T47D (cell line): ENCODE measurements at places on chromosomes 5 and 9.

DNA sequence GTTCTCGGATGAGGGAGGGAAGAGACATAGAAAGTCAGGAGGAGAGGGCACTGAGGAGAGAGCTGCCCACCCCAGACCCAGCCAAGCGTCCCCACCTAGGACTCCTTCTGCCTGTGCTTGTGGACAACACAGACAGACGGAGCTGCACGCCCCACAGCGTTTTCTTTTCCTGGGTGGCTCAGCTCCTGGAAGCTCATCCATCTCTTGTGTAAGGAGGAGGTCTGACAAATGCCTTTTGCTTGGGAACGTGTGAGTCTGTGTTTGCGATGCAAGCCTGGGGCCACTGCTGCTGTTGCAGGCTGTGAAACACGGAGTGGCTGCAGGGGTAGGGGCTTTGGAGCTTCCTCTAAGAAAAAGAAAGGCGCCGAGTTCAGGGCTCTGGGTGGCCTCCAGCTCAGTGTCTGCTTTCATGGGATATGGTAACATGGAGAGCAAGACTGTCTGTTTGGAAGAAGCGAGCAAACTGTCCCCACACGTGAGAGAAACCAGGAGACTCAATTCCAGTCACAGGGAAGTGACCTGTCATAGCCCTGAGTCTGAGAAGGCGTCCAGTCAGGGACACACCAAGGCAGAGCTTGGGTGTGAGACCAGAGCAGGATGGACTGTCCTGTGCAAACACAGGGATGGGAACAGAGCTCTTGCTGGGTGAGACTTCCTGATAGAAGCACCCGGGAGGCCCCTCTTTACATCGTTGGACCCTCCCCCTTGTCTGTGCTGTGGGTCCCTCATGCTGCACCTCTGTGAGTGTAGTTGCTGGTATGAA lies 42.7 kb downstream of the GADD45G start:
- no peak for DNase-seq

- DNase-seq = no peak
Measured at GRCh38 chr9:123763910-123764588, 165.9 kb downstream of the DENND1A start.

- DNase-seq = no peak
Measured at GRCh38 chr5:169354263-169354662, 53.3 kb upstream of the SLIT3 start.

- DNase-seq = no peak
Measured at GRCh38 chr9:102185371-102185770, 446.9 kb upstream of the GRIN3A start.

- no peak for DNase-seq
Measured at GRCh38 chr5:145396888-145397287, 438.3 kb downstream of the PRELID2 start.

DNA sequence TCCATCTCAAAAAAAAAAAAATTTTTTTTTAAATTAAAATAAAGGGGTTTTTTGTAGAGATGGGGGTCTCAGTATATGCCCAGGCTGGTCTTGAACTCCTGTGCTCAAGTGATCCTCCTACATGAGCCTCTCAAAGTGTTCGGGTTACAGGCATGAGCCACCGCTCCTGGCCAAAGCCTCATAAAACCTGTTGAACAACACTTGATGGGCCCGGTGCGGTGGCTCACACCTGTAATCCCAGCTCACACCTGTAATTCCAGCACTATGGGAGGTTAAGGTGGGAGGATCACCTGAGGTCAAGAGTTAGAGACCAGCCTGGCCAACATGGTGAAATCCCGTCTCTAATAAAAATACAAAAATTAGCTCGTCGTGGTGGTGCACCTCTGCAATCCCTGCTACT lies 7.7 kb upstream of the NPM1 start:
- no peak for DNase-seq

- DNase-seq = no peak
Measured at GRCh38 chr5:68317646-68318045, 102.1 kb downstream of the PIK3R1 start.

DNA sequence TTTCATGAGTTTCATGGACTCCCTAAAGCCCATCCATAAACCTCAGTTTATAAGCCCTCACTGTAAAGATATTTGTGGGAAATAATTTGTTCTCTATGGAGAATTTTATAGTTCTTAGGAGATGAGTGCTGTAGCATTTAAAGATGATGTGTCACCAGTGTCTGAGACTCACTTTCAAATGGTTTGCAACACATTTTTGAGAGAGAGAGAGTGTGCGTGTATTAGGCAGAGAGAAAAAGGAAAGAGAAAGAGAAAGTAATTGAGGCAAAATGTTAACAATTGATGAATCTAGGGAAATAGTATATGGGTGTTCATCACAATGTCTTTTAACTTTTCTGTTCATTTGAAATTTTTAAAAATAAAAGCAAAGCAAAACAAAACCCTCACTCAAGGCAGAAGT lies 479.0 kb downstream of the ZSWIM6 start:
- DNase-seq = no peak

DNA sequence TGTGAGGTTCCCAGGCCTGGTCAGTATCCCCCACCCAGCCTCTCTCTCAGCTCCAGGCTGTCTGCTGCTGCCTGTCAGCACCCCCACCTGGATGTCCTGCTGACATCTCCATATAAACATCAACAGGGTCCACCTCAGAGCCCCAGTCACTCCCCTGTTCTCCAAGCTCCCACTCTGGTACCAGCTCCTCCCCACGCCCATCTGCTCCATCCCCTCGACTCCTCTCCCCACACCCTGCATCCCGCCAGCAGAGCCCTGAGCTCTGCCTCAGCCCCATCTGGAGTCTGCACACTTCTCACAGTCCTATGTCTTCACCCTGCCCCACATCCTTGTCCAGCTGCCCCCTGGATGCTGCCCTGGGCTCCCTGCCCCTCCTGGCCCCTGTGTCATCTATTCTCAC lies 67.7 kb upstream of the LRRTM2 start:
- no peak for DNase-seq

GRCh38 chr5:143101121-143101520 lies 302.4 kb downstream of the NR3C1 start:
- no peak for DNase-seq

DNA sequence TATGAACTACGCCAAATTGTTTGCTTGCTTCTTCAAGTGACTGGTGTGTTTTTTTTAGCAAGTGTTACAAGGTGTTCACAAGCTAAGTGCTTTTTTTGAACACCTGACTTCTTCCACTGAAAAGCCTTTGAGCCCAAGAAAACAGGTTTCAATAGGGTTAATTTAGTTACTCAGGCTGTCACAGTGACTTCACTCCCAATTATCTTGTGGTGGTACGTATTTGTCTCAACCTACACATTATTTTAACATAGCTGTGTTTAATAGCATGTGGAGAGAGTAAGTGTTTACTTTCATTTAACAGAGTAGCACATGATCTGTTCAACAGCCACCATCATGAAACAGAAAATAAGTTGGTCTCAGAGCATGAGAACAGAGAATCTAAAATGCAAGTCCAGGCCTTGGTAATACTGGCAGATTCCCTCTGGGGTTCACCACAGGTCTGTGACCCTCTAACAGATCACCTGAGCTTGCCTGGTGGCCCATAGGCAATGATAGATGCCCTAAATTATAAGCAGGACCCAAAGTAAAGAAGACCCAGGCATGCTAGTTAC lies 267.7 kb upstream of the SMARCA2 start:
- no peak for DNase-seq

GRCh38 chr5:67209141-67209771 lies 12.7 kb upstream of the CD180 start:
- DNase-seq = peak; percentile 68

DNA sequence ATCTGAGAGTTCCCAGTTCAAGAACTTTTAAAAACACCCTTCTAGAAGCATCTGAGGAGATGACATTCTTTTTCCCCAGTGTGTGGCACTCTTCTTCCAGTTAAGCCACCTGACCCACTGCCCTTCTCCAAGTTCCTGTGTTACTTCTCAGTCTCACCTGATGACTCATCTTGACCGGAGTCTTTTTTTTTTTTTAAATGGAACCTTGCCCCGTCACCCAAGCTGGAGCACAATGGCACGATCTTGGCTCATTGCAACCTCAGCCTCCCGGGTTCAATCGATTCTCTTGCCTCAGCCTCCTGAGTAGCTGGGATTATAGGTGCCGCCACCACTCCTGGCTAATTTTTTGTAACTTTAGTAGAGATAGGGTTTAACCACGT lies 224.1 kb upstream of the DAB2 start:
- peak; percentile 52 for DNase-seq

GRCh38 chr5:55645304-55645703 lies 66.8 kb downstream of the SLC38A9 start:
- no peak for DNase-seq

- no peak for DNase-seq
Measured at GRCh38 chr5:15241216-15241821, 258.7 kb upstream of the FBXL7 start.

DNA sequence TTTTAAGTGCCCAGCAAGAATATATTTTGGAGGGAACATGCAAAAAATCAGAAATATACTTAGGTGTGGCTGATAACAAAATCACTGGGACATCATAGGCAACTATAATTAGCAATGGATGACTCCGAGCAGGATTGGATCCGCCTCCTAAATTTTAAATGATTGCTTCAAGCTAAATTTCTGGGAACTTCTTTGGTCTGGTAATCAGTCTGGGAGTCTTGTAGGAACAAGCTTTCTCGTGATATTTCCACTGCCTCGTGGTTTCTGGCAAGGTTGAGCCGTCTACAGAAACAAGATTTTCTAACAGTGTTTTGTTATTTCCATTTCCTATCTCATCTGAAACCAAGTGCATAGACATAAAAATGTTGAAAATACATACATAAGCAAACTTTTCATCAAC lies 232.6 kb downstream of the BNC2 start:
- DNase-seq = no peak

- DNase-seq = no peak
Measured at GRCh38 chr5:96377167-96377566, 55.9 kb downstream of the PCSK1 start.

GRCh38 chr5:53019320-53019719 lies 30.2 kb downstream of the ITGA2 start:
- DNase-seq = no peak

DNA sequence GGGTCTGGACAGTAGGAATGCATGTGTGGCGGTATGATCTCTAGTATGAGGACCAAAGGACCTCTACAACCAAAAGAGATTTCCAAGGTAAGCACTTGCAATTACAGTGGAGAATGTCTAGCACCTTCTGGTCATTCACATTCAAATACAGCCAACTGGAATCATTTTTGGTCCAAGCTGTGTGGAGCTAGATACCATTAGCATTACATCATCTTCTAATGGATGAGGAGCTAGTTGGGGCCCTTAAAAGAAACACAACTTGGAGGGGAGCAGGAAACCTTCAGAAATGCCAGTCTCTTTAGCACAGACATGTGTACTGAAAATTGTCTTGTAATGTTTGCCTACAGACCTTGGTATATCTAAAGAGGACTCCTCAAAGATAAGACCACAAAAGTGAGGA lies 244.7 kb downstream of the BNC2 start:
- no peak for DNase-seq

GRCh38 chr5:73896668-73897067 lies 270.7 kb downstream of the ARHGEF28 start:
- DNase-seq = no peak

DNA sequence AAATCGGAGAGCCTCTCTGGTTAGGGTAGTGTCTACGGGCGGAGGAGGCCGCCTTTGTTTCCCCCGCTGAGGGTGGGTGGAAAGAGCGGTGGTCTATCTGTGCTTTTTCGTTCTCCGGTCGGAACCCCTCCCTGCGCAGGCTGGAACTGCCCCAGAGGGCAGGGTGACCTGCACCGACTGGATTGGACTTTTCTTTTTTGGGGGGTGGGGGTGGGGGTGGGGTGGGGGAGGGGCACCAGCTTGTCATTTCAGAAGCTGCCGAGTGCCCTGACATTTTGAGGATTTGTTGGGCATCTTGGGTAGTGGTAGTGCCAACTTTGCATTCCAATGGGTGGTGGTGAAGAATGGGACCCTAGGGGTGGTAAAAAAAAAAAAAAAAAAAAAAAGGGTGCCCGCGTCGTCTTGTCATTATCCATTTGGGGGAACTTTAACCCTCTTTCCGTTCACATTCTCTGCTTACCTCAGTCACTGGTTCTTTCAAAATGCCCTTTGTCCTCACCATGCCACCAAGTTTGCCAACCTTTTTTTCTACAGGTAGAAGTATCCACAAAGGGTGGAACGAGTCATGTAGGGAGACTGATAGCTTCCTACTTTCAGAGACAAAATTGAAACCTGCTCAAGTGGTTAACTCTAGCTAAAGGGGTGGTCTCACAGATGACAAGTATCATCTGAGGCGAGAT lies 1.3 kb downstream of the UBE2R2 start:
- peak; percentile 56 for DNase-seq

DNA sequence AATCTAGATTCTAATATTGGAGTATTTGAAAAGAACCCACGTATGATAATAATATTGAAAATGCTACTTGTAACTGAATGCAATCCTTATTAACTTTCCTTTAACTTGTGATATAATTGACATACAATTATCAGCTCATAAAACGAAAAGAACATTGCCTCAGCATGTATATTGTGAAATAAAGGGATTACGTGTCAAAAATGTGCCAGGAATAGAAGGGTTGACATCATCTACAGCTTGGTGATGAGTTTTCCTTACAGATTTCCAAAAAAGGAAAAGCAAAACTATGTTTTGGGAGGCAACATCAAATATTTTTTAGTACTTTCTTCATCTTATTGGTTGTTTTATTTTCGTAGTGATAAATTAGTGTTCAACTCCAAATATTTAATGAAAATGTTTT lies 266.0 kb upstream of the PTGER4 start:
- DNase-seq = no peak

GRCh38 chr5:80059354-80059980 lies 24.3 kb downstream of the THBS4 start:
- no peak for DNase-seq

- no peak for DNase-seq
Measured at GRCh38 chr5:17065458-17065857, 129.4 kb upstream of the MYO10 start.

DNA sequence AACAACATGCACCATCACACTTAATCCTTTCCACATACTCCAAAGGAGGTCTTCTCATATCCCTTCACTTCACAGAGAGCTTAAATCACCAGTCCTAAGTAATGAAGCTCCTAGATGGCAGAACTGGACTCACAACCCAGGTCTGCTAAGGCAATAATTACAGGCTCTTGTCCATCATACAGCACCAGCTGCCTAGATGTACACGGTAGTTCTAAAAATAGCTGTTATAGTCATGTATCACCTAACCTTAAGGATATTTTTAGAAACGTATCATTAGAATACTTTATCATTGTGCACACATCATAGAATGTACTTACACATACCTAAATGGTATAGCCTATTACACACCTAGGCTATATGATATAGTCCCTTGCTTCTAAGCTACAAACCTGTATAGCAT lies 644.6 kb upstream of the RGMB start:
- DNase-seq = no peak

GRCh38 chr9:131448818-131449217 lies 53.9 kb upstream of the POMT1 start:
- no peak for DNase-seq

GRCh38 chr9:33220681-33221567 lies 19.0 kb upstream of the SPINK4 start:
- DNase-seq = no peak

GRCh38 chr9:135061441-135061840 lies 26.0 kb upstream of the OLFM1 start:
- DNase-seq = no peak
